ENCODE measurements at places on chromosomes 2 and 18.

GRCh38 chr18:50687491-50687890, 127.6 kb downstream of the MAPK4 start:
- no peak for DNase-seq

GRCh38 chr18:74525741-74526140, 8.6 kb upstream of the CNDP1 start:
- no peak for DNase-seq

GRCh38 chr2:30252723-30253701, 21.7 kb downstream of the LBH start:
- peak; percentile 71 for DNase-seq

DNA sequence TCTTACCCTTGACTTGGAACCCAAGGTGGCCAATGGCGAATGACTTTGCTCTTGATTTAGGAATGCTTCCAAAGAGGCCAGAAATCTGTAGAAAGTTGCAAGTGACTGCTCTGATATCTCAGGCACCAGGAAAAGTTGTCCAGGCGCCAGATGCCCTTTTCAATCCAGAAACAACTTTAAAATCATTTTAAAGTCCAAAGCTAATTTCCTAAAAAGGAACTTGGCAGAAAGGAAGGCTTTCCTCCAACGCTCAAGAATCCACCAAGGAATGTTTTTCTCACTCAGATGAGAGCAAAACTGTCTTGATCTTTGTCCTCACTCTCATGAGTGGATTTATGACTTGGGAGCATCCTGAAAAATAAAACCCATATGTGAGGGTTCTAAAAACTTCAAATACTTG, 5.3 kb downstream of the NGEF start:
- no peak for DNase-seq

GRCh38 chr18:4734903-4735302, 279.8 kb upstream of the DLGAP1 start:
- no peak for DNase-seq

Measured in activated T-cell treated with anti-CD3 and anti-CD28 coated beads for 24 hours (primary cell).